DMS53 (cell line): ENCODE measurements at places on chromosomes 5 and 9.
A peak's percentile ranks its signal among the peaks of the same experiment; 100 is the strongest.

- DNase-seq, result peak; percentile 87
Observed at GRCh38 chr9:97632248-97632984, 752 bp downstream of the TSTD2 start.

GRCh38 chr9:127351182-127352166 is 45.5 kb upstream of the SLC2A8 start:
- DNase-seq, result peak; percentile 93

- no peak for DNase-seq
Observed at GRCh38 chr5:177412603-177413233, 3.4 kb upstream of the F12 start.

- DNase-seq, result no peak
Observed at GRCh38 chr5:61779743-61780142, 447.7 kb downstream of the ZSWIM6 start.

GRCh38 chr5:57041570-57041969 is 89.6 kb upstream of the MIER3 start:
- DNase-seq, result no peak

DNA sequence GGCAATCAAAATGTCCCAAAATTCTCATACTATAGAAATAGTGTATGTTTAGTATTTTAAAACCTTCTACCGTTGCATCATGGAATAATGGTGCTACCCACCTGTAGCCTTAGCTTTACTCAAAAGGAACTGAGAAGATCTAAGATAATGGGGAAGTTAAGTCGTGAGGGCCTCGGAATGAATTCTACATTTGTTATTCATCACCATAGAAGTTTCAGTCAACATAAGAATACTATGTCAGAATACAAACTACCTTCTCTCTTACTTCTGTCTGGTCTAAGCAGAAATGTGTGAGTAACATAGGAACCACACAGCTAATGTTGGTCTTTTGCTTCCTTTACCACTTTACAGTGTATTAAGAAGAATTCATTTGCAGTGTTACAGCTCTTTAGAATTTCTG is 43.2 kb downstream of the RFK start:
- DNase-seq, result no peak

DNA sequence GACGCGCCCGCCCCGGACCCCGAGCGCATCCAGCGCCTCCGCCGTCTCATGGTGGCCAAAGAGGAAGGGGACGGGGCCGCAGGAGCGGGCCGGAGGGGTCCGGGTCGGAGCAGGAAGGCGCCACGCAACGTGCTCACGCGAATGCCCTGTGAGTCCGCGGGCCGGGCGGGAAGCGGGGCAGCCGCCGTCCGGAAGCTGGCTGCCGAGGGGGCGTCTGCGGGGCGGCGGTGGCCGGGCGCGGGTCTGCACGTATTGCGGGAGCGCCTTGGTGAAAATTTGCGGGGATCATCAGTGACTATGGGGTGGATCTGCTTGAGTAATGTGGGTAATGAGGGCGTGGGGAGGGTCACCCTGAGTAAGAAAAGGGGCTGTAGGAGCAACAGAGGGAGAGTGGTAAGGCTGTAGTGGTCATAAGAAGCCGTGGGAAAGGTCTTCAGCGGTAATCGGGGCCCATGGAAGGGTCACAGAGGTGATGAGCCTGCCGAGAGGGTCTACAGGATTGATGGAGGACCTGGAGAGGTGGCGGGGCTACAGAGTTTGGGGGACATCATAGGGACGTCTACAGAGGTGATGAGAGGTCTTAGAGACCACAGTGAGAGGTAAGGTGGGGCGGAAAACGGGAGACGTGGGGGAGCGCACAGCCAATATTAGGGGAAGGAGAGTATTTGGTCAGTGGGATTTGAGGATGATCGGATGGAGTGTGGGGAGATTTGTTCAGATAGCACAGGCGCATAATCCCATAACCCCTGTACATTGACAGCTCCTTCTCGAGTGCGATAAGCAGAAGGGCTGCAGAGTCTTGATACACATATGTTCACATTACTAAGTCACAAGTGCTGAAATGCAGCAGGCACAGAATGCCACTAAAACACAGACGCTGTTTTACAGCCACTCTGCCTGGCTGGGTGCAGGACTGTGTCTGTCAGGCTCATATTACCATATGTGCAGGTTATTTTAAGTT is 819 bp downstream of the LSM11 start:
- DNase-seq, result peak; percentile 62

GRCh38 chr9:135604437-135605237 is 34.7 kb downstream of the GLT6D1 start:
- peak; percentile 30 for DNase-seq

- no peak for DNase-seq
Observed at GRCh38 chr5:14028188-14028587, 83.7 kb upstream of the DNAH5 start.

GRCh38 chr5:60576425-60576824 is 123.5 kb downstream of the DEPDC1B start:
- DNase-seq, result no peak

- DNase-seq, result no peak
Observed at GRCh38 chr5:106766916-106767315, 903.8 kb downstream of the EFNA5 start.

GRCh38 chr9:69877852-69878514 is 57.4 kb downstream of the CFAP95 start:
- peak; percentile 70 for DNase-seq

GRCh38 chr5:138844812-138845513 is 30.2 kb downstream of the LRRTM2 start:
- DNase-seq, result no peak

- no peak for DNase-seq
Observed at GRCh38 chr9:123300554-123300953, 32.2 kb upstream of the STRBP start.

DNA sequence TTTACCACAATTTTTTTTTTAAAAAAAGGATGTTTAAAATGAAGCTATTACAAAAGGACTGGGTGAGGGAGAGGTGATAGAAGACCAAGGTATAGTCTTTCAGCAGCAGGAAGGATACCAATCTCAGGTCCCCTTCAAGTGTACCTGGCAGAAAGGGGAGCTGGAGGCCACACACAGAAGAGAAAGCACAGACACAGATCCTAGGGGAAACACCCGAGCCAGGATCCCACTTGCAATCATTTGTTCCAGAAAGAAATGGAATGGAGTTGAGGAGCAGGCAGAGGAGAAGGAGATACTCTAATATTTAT is 5.6 kb downstream of the GNPDA1 start:
- DNase-seq, result no peak

- no peak for DNase-seq
Observed at GRCh38 chr5:11528720-11529119, 375.5 kb downstream of the CTNND2 start.

DNA sequence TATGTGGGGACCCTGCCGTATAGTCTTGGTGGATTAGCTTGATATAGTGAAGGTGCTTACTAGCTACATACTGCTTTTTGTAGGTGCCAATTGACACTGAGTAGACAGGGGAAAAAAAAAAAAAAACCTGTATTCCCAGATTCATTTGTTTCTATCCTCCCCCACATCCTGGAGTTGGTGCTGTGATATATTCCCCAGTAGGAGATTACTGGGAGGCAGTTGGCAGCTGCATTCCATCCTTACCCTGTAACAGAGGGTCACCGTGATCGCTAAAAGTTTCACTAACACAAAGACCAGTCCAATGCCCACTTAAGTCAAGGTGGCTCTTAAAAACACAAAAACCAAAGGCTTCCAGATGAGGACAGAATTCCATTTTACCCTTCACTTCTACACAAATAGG is 27.4 kb upstream of the TOMM5 start:
- DNase-seq, result no peak

DNA sequence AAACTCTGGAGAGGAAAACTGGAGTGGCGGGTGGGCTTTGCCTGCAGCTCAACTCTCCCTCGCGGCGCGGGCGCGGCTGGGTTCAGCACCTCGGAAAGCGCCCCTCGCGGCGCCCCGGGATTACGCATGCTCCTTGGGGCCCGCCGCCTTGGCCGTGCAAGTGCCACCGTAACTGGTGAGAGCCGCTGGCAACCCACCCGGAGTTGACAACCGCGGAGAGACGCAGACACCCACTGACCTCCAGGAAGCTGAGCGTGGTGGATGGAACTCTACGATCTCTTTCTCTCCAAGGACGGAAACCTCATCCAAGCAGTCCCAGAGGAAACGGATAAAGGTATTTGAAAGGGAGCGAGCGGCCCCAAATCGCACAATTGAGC is 194 bp upstream of the RXFP3 start:
- DNase-seq, result peak; percentile 15

DNA sequence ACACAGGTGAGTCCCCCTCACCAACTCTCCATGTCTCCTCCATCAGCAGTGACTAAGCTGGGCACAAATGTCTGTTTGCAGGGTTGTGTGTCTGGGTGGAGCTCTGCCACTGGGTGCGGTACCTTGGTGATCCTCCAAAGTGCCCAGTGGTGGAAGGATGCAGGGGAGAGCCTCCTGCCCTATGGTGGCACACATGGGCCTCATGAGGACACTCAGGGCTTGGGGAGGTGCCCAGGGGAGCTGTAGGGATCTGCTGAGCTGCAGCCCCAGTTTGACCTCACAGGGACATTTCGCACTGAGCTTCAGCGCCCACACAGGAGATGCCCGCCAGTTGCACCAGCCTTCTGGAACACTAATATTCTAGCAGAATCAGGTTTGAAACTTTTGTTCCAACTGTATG is 29.5 kb downstream of the S1PR3 start:
- no peak for DNase-seq

DNA sequence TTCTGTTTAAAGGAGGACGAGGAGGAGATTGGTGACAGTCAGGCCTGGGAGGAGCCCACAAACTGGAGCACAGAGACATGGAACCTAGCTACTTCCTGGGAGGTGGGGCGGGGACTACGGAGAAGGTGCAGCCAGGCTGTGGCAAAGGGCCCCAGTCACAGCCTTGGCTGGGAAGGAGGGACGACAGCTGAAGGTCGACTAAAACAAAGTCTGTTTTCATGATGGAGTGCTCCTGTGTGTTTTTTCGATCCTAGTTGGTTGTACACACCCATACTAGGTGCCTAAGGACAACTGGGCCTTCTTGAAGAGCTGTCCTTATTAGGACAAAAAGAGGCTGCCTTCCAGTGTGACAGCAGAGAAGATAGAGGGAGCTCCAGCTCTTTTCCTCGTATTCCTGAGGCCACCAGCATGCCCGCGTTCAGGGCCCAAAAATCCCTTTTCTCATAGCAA is 2.9 kb downstream of the CCDC107 start:
- DNase-seq, result peak; percentile 53

GRCh38 chr5:150525781-150526180 is 17.9 kb downstream of the NDST1 start:
- no peak for DNase-seq

- DNase-seq, result no peak
Observed at GRCh38 chr9:73178044-73178443, 26.4 kb downstream of the ANXA1 start.

- DNase-seq, result no peak
Observed at GRCh38 chr9:99109522-99109921, 4.6 kb downstream of the TGFBR1 start.

- no peak for DNase-seq
Observed at GRCh38 chr5:176844281-176844680, 33.9 kb downstream of the UNC5A start.

- DNase-seq, result no peak
Observed at GRCh38 chr5:151627650-151628049, 36.5 kb upstream of the FAT2 start.

DNA sequence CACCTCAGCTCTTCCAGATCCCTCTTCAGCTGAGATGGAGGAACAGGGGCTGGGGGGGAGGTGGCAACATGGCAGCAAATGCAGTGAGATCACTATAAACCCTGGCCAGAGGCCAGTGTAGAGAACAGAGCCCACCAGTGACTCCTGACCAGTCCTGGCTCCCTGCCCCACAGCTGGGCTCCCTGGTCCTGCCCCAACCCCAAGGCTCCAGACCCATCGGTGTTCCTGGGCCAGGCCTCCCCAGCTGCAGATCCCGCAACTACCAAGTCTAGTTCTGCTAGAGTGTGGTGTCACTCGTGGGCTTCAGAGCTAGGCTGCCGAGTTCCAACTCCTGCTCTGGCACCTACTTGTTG is 16.8 kb downstream of the AKNA start:
- DNase-seq, result no peak

- DNase-seq, result no peak
Observed at GRCh38 chr9:81539317-81539716, 150.0 kb downstream of the TLE1 start.

DNA sequence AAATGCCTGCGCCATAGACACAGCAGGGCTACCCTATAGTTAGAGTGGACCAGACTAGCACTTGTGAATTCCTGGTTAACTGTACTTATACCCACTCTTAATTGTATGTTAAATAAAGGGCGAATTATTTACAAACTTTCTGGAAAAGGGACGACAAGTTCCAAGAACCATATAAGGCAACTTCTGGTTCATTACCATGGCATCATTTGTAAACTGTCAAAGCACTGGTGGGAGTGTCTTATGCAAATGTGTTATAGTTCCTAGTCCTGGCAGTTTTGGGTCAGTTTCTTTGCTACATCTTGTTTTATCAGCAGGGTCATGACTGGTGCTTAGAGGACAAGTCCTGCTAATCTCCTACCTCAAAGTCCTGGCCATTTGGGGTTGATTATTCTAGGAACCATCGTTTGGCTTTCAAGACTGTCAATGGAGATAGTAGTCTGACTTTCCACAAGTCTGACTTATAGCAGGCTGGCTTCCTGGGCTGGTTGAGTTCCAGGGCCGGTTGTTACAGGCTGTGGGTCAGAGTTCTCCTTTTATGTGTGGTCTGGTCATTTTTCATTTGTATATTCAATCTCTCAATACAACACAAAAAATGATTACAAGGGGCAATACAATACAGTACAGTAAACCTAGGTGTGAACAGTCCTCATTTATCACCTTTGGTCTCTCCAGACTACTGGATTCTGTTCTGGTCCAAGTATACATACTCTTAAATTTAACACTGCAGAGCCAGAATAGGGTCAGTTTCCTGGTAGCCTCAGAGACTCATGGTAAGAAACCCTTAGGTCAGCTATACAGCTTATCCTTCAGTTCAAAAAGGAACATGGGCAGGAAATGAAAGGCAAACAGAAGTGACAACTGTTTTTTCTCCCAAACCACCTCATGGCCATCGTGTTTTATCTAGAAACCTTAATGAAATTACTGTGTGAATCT is 8.3 kb upstream of the CFAP95 start:
- DNase-seq, result peak; percentile 4

GRCh38 chr5:58056546-58056945 is 403.3 kb downstream of the PLK2 start:
- no peak for DNase-seq

- DNase-seq, result peak; percentile 38
Observed at GRCh38 chr5:148011398-148012137, 52.2 kb upstream of the SPINK5 start.

- no peak for DNase-seq
Observed at GRCh38 chr9:16310278-16311110, 560.0 kb downstream of the BNC2 start.

DNA sequence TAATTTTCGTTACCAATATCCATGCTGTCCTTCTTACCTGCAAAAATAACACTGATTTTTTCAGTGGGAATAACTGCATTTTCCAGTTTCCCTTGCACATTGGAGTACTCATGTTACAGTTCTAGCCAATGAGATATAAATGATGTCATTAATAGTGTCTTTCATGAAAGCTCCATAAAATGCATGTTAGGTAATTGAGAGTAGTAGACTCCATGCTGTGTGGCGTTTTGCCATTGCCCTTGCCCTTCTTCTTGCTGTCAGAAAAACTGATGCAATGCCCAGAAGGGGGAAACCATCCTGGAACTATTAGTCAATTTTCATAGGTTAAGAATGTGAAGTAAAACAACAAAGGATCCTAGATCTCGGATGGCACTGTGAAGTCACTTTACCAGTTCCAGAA is 1765.3 kb downstream of the EFNA5 start:
- DNase-seq, result peak; percentile 3

- DNase-seq, result peak; percentile 98
Observed at GRCh38 chr5:177497292-177498012, at the start of gene PDLIM7. Gene PDLIM7, minus strand, starts transcription at chr5:177497604. Its CDS starts 1,092 bp downstream, at chr5:177496512.
